Inflammatory macrophage treated with lipopolysaccharide for 1 hour (primary cell): ENCODE measurements at places on chromosomes 2 and 18.
A peak's percentile ranks its signal among the peaks of the same experiment; 100 is the strongest.

- no peak for DNase-seq
Observed at GRCh38 chr2:240479111-240479501, 43.6 kb downstream of the GPC1 start.

- no peak for DNase-seq
Observed at GRCh38 chr2:28326881-28327505, 65.7 kb upstream of the FOSL2 start.

GRCh38 chr2:16506366-16506765 is 159.3 kb downstream of the CYRIA start:
- no peak for DNase-seq

DNA sequence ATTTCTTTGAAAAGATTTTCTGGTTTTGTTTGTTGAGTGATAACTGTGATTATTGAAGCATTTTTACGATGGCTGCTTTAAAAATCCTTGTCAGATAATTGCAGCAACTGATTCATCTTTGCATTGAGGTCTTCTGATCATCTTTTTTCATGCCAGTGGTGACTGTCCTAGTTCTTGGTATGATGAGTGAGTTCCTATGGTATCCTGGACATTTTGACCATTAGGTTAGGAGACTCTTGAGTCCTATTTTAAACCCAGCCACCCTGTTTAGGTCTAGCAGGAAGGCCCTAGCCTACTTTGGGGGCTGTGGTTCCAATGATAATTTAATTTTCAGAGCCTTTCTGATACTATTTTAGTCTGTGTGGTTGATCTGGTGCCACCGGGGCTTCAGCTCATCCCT is 72.7 kb upstream of the REV1 start:
- no peak for DNase-seq

GRCh38 chr2:165274698-165275097 is 35.5 kb downstream of the SCN2A start:
- DNase-seq, result no peak

GRCh38 chr2:68009526-68009925 is 53.3 kb downstream of the C1D start:
- DNase-seq, result no peak

DNA sequence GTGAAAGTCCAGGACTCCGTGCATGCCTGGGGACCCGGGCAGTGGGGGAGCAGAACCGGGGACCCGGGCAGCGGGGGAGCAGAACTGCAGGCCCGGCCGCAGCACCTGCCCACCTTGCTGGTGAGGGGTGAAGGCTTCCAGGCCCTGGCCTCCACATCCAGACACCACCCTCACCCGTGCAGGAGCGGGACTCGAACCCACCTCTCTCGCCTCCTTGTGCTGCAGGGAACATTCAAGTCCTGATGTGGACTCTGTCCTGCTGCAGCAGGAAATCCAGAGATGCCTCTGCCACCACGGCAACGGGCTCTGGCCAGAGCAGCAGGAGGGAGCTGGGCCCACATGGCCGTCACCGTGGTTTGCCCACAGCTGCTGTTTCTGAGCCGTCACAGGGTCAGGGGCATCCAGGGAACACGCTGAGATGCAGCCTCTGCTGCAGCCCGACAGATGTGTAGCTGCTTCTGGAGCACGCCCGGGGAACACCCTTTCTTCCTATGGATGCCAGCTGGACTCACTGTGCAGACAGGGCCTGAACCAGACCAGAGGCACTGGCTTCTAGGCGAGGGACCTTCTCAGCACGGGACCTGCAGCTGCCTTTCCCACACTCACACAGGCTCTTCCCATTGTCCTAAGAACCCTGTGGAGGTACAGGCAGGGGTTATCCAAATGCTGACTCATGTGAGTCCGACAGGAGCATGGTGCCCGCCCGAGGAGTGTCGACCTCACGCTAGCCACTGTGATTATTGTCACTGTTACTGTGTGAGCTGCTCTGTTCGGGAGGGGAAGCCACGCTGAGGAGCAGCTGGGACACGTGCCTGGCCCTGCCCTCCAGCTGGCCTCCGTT is 89.2 kb upstream of the CTDP1 start:
- no peak for DNase-seq

GRCh38 chr18:45084206-45084605 is 403.5 kb downstream of the SETBP1 start:
- DNase-seq, result no peak

- DNase-seq, result no peak
Observed at GRCh38 chr2:83850071-83850725, 608.9 kb downstream of the SUCLG1 start.

DNA sequence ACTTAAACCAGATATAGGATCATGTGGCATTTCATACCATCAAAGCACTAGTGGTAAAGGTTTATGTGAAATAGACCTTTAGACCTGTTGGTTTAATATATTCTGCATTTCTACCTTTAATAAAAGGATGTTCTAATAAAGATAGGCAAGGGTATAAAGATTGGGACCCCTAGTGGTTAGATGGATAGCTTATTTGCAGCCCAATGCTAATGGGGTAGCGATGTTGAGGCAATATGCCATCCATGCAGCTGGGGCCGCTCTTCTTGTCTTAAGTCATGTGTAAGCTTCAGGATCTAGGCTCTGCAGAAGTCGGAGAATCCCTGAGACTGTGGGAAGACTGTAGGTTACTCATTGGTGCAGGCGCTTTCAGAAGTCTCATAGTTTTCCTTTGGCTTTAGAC is 114.9 kb downstream of the ICOS start:
- peak; percentile 3 for DNase-seq

DNA sequence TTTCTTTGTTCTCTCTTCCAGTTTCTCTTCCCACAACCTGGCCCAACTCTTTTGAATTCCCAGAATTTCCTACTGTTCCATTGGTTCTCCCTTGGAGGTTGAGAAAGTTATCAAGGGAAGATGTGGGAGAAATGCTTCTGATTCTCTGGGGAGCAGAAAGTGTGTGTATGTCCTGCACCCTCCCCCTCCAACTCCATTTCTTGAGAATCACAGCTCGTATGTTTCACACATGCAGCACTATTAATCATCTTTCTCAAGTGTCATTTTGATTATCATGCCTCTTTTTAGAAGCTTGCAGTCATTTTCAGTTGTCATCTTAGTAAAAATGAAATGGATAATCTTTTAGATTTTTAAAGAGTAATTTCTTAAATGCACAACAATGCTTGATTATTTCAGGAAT is 296.8 kb upstream of the SLC39A10 start:
- DNase-seq, result no peak

DNA sequence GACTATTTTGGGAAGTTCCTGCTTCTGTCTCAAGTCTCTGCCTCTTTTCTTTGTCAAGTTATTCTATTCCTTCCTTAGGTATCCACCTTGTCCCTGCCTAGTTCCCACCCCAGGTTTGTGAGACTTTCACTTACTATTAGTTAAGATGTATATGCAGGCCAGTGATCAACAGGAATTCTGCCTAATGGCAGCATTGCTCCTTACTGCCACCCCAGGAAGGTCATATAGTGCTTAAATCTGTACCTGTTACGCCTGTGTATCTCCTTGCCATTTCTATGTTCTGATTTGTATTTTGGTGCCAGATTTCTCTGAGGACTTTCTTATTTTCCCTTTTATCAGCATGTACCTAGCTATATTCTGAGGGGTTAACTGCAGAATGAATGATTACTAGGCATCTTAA is 746.0 kb upstream of the TMEFF2 start:
- DNase-seq, result no peak

DNA sequence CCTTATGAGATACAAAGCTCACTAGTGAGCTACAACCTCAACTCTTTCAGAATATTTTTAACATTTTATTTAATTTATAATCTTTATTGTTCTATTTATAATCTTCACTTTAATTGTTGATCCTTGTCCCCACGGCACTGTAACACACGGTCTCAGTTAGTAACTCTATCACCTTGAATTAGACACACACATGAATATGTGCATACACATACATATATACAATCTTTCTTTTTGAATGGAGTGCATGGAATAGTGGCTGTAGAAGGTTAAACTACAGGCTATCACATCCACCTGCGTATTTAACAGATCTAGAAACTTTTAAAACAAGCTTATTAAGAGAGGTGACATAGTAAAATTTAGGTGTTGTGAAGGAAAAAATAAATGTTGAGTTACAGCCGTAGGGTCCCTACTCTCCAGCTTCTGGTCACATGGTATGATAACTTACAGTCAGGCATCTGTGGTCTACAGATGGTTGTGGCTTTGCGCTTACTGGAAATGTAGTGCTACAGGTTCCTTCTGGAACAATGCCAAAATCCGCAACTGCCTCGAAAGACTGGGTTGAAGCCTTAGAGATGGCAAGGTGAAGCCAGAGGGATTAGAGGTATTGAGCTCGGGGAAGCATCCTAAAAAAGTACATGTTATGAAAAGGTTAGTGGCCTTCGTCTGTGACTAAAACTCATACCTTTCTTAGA is 1324.1 kb upstream of the SLC39A10 start:
- no peak for DNase-seq

GRCh38 chr2:190785334-190785733 is 95.3 kb upstream of the GLS start:
- no peak for DNase-seq

DNA sequence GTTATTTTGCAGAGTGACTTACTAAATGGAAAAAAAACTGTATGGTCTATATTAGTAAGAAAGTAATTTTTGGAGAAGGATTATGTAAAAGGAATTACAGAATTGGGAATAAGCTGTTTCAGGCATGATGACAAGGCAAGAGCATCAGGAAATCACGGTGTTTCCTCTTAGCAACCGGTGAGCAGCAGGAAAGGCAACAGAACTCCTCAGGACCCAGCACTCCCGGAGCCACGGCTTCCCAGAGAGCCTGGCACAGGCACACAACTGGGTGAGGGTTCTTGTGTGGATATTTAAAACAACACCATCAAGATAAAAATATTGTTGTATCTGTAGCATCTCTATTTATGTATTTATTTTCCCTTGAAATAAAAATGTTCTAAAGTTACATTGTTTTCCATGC is 34.4 kb downstream of the CYP27C1 start:
- DNase-seq, result no peak

- no peak for DNase-seq
Observed at GRCh38 chr18:13268158-13269012, 49.8 kb downstream of the LDLRAD4 start.

DNA sequence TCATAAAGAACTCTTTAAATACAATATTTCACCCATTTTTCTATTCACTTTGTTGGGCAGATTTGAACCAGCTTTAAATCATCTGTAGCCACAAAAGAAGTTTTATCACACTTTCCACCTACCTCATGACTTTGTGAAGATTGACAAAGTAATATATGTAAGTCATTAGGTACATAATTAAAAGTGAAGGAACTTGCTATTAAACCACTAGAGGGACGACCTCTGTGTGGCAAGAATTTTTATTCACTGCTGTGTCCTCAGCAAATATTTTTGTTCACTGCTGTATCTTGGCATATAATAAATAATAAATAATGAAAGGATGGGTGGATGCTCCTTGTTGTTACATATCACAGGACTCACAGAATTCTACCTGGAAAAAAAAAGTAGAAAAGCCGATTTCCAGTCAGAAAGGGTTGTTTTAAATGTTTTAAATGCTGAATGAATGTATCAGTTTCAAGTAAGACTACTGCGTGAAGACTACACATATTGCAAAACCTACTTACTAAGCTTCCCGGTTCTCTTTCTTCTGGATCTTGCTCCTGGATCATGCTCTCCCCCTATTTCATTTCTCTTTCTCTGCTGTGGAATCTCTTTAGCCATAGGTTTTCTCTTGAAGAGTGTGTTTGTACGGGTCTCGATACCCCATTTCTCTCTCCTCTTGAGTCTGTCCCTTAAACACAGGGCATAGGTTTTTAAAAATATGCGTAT is 44.8 kb downstream of the KCMF1 start:
- DNase-seq, result no peak

DNA sequence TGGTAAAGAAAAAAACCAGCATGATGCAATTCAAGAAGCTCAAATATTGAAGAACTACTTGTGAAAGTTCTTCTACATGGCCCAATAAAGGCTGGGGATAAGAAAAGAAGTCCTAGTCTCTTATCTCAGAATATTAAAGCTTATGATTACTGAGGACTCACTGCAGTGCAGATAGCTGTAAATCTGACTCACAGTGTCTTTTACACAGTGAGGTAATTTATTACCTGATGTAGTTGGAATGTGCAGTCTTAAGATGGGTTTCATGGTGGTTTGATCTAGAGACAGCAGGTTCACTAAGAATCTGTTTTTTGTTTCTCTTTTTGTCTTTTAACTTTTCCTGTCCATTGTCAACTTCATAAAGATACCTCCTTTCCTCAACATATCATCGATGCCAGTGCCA is 484.0 kb upstream of the MAP2 start:
- no peak for DNase-seq

DNA sequence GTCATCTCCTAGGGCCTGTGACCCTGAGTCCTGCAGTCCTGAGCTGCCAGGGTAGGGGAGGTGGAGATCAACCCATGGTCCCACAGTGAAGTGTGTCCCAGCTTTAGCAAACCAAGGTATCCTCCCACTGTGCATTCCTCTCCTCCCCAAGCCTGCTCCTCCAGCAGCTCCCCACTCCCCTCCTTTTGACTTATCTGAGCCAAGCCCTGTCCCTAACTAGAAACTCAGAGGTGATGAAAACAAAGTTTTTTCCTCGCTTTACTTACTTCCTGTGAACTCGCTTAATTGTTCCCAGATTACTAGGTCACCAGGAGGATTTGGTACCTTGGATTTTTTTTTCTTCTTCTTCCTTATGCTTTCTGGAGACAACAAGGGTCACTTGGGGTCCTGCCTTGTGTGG is 80.8 kb downstream of the EHD3 start:
- DNase-seq, result no peak

GRCh38 chr2:45809205-45809604 is 157.7 kb downstream of the PRKCE start:
- no peak for DNase-seq

- DNase-seq, result no peak
Observed at GRCh38 chr2:9439536-9439935, 16.1 kb downstream of the CPSF3 start.

- DNase-seq, result no peak
Observed at GRCh38 chr2:149090706-149091105, 52.2 kb downstream of the LYPD6B start.

DNA sequence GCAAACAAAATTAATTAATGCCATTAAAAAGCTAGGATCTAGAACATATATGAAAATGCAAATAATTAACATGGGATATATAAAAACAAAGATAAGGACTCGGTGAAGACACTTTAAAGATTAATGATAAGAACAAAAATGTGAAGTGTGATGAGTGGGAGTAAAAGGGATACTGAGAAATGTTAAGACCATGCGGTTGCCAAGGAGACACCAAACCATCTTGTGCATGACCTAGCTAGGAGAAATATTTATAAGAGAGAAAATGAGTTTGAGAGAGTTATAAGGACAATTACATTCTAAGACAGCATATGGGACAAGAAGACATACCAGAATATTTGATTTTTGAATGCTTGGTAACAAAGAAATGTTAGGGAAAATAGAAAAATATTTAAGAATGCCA is 25.4 kb upstream of the MAP2 start:
- no peak for DNase-seq

GRCh38 chr2:68418419-68418818 is 48.7 kb downstream of the FBXO48 start:
- no peak for DNase-seq

- no peak for DNase-seq
Observed at GRCh38 chr18:46622451-46622850, 34.6 kb downstream of the LOXHD1 start.

- no peak for DNase-seq
Observed at GRCh38 chr2:198326431-198326830, 522.0 kb downstream of the PLCL1 start.
